ENCODE measurements at places on chromosomes 11 and 22.

DNA sequence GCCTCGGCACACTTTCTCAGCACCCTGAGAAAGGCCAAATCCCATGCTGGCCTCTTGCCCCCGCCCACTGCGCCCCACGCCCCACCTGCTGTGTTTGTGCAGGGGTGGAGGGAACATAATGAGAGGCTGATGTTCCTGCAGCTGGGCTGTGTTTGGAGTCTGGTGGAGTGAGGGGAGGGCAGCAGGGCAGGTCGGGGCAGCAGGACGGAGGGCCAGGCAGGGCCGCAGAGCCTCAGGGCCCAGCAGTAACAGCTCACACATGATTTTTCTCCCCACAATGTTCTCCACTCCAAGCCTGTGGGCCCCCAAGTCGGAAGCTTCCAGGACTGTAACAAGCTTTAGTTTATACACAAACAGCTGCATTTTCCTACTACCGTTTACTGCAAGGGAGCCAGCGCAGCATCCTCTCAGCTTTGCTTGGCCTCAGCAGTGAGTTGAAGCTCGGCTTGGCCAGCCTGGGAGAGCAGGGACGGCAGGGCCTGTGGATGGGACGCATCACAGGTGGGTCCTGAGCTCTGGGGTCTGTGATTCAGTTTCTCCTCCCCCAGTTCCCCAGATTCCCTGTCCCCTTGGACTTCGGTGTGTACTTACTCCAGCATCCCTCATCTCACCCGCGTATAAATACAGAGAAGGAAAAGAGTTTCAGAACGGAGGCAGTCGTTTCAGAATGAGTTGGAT lies 51.0 kb downstream of the RPUSD4 start:
- no peak for DNase-seq

- DNase-seq: no peak
These were observed 17.4 kb upstream of the CREB3L1 start for GRCh38 chr11:46259971-46260560.

DNA sequence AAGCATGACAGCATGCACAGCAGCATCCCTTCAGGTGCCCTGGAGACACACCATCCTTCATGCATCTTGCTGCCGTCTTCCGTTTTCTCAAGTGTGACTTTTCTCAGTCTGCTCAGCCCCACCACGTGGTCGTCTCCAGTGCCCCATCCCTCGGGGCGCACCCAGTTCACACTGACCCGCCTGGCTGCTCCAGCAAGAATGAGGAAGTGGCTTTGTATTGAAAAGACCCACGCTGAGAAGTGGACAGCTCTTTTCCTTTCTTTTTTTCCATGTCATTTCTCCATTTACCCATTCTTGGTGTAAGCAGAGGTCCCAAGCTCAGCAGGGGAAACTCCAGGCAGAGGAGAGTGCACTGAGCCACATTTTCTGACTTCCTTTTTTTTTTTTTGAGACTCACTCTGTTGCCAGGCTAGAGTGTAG lies 14.5 kb downstream of the SERPINH1 start:
- DNase-seq: no peak

- no peak for DNase-seq
These were observed 27.1 kb upstream of the NUP50 start for GRCh38 chr22:45136594-45136993.

- no peak for DNase-seq
These were observed 29.1 kb upstream of the BIRC3 start for GRCh38 chr11:102287964-102288724.

DNA sequence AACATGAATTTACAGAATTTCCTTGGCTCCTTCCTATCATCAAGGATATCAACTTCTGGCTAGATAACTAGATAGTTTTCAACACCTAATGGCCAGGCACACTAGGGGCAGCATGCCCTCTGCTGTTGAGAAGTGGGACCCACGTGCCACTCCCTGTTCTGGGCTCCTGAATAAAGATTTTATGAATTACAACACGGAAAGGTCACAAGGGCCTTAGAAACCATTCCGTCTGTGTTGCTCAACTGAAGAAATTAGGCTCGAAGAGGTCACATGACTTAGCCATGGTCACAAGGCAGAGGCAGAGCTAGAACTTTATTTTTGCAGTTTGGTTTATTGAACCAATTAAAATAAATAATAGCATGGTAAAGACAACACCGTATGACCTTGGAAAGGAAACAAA lies 36.0 kb downstream of the PRCP start:
- DNase-seq: no peak

DNA sequence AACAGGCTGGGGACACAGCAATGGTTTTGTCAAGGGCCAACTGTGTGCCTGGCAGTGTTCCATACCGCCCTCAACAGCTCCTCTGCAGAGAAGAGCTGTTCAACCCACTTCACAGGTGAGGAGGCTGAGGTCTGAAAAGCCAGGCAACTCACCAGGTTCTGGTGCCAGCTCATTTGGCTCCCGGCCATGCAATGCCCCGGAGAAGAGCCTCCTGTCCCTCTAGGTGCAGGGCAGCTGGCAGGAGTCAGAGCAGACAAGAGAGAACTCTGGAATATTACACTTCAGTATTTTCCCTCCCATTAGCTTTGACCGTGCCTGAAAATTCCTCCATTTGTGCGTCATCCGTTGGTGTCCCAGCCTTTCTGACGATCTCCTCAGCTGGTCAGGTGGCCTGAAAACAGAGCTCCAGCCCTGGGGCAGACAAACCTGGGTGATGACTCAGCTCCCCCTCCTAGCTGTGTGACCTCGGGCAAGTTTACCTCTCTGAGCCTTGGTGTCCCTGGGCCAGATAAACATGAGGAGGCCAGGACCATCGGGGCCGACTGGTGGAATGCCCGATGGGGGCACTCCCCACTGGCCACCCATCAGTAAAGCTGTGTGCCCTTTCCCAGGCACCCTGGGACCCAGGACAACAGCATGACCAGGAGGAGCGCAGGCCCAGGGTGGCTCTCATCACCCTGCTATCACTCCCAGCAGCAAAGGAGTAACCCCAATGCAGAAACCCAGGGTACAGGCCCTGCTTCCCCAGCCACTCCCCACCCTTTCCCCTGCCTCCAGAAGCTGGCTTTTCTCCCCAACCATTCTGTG lies 9.6 kb upstream of the C1QTNF6 start:
- no peak for DNase-seq
